ENCODE measurements at places on chromosomes 16 and 17.

DNA sequence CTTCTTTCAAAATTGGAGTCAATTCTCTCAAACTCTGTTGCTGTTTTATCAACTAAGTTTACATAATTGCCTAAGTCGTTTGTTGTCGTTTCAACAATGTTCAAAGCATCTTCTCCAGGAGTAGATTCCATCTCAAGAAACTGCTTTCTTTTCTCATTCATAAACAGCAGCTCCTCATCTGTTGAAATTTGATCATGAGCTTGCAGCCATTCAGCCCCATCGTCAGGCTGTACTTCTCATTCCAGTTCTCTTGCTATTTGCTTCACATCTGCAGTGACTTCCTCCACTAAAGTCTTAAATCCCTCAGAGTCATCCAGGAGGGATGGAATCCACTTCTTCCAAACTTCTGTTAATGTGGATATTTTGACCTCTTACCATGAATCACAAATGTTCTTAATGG lies 230.6 kb downstream of the IRF8 start:
- DNase-seq = no peak

- no peak for DNase-seq
Observed at GRCh38 chr17:81096741-81097133, 61.8 kb downstream of the BAIAP2 start.

DNA sequence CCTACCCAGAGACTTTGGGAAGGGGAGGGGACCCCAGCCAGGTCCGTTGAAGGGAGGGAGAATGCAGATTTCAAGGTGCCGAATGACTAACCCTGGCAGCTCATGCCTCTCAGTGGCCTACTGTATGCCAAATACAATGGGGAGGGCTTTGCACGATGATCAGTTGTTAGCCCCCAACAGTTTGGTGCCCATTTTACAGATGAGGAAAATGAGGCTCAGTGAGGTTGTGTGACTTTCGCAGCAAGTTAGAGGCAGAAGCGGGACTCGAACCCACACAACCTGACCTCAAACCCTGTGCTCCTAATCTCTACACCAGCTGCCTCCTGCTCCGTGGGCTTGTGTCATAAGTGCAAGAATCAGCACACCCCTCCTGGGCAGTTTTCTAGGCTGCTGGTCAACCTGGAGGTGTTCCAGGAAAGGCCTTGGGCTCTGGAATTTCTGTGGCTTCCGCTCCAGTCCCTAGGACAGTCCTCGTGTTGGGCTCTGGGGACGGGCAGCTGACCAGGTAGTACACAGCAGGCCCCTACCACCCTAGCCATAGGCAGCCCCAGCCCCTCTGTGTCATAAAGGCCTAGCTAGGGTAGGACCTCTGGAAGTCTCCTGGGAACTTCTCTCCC lies 11.9 kb upstream of the NAGPA start:
- DNase-seq = no peak

- DNase-seq = no peak
Observed at GRCh38 chr16:57626420-57627170, 1.8 kb upstream of the ADGRG1 start.

- no peak for DNase-seq
Observed at GRCh38 chr17:75810216-75810615, 25.6 kb downstream of the UNK start.

DNA sequence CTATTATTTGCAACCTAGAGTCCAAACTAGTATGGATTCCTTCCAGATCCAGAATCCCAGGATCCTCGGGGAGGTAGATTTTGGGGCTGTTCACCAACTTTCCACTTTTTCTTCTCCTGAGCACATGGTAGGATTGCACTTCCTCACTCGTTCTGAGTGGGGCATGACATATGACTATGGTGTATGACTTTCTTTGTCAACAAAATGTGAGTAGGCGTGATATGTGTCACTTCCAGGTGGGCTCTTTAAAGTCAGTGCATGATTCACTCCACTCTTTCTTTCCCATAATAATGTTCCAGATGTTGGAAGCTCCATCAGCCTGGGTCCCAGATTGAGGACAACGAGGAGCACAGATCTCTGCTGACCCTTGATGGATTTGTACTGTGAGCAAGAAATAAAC lies 21.5 kb downstream of the IRX5 start:
- DNase-seq = no peak

GRCh38 chr17:73030501-73030921 lies 62.0 kb downstream of the SLC39A11 start:
- no peak for DNase-seq

DNA sequence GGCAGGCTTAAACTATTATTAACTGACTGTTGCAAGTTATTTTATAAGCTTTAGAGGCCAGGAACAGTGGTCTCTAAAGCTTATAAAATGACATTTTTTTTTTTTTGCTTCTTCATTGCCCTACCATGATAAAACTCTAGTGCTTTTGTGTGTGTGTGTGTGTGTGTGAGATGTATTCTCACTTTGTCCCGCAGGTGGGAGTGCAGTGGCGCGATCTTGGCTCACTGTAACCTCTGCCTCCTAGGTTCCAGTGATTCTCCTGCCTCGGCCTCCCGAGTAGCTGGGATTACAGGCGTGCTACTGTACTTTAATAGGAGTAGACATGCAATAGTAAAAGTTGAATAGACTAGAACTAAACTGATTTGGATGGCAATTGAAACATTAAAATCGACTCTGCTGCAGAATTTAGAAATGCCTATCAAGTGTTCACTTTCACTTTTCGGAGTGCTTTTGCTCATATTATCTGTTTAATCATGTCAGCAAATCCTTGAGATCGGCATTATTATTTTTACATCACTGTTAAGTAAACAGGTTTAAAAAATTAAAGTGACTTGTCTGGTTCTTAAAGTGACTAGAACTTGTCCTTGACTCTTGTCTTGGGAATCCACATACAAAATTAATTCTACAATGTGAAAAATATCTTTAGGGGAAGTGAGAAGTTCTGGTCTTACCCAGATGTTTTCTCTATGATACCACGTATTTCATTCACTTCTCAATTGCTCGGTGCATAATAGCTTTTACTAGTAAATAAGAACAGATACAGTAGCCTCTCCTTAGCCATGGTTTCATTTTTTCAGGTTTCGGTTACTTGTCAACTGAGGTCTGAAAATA lies 8.4 kb upstream of the PCTP start:
- no peak for DNase-seq

DNA sequence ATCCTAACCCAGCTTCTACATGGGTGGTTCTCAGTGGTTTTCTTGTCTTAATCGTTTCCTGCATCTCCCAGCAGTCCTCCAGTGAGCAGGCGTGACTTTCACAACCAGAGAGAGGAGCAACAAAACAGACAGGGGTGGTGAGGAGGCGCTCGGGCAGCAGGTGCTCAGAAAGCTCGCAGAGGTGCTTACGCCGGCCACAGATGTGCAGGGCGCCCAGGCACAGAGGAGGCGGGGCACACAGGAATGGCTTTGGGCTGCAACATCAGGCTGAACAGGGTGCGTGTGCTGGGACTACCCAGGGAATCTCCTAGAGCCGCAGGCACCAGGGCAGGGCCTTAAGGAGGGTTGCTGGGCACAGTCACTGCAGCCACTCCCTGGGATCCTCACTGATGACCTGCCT lies 32.6 kb downstream of the KLHDC4 start:
- DNase-seq = no peak

DNA sequence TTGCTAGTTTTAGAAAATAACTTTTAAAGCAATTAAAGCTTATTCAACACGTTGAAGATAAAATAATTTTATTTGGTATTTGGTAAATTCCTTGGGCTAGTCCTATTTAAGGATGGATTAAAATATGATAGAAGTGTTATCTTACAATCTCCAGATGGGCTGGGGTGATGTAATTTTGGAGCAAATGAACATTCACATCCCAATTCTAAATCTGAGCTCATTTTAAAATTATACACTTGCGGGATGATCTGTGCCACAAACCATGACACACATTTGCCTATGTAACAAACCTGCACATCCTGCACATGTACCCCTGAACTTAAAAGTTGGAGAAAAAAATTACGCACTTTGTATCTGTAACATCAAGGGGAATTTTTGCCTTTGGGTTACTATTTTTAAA lies 31.5 kb downstream of the NLK start:
- no peak for DNase-seq

GRCh38 chr16:74583926-74584666 lies 22.8 kb downstream of the GLG1 start:
- DNase-seq = no peak

GRCh38 chr17:81518785-81519283 lies 6.2 kb upstream of the ACTG1 start:
- no peak for DNase-seq

- no peak for DNase-seq
Observed at GRCh38 chr16:85651629-85652430, 36.9 kb downstream of the GINS2 start.

- DNase-seq = no peak
Observed at GRCh38 chr17:31807846-31808245, 51.2 kb downstream of the COPRS start.
